OCI-LY7 (cell line): ENCODE measurements at places on chromosomes 11 and 22.

DNA sequence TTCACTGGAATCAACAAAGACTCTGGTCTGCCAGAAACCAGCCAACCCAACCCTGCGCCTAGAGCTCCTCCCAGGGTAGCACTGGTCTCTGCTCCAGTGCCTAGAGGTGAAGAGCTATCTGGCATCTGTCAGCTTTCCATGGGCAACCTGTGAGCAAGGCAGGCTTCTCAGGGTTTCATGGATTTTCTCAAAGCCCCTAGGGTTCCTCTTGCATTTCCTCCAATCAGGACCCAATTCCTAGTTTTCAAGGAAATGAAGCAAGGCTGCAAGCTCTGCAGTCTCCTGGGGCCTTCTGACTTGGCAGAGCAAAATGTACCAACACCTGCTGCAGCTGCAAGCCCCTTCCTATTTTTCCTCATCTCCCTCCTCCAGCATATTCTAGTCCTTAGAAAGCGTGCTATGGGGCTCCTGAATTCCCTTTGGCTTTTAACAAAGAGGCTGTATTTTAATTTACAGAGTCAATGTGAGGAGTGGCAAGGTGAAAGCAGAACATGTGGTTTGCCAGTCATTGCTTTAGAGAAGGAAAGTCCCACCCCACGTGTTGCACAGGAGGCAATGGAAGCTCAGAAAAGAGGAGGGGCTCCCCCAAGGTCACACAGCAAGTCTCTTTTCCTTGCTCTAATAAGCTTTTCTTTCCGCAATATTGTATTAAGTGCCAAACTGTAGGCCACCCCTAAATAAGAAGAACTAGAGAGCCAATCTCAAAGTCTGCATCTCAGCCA, 33.0 kb upstream of the RIC3 start:
- no peak for DNase-seq

DNA sequence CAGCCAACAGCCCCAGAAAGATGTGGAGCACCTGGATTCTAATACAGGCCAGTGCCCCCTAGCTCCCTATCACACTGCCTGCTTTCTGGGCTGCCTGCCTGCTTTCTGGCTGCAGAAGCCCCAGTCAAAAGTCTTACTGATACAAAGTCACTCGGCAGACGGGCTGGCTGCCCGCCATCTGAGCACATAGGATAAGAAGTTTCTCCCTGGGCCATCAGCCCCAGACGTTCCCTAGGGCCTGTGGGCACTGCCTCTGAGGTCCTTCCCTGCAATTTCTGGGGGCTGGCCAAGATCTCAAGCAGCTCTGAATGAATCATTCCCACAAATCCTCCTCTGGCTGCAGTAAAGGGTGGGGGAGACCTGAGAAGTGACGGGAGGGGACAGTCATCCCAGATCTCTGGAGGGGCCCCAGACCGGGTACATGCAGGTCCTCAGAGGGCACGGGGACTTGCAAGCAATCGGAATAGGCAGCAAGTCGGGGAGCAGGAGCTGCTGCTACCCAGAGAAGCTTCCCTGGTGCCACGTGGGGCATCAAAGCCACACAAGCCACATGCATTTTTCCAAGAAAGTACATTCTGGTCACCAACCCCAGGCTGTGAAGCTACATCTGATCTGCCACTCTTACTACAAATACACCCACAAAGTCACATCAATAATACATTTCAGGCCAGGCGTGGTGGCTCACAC, 4.7 kb downstream of the TPST2 start:
- no peak for DNase-seq

GRCh38 chr11:84853841-84854497, 773.2 kb downstream of the DLG2 start:
- DNase-seq: no peak

DNA sequence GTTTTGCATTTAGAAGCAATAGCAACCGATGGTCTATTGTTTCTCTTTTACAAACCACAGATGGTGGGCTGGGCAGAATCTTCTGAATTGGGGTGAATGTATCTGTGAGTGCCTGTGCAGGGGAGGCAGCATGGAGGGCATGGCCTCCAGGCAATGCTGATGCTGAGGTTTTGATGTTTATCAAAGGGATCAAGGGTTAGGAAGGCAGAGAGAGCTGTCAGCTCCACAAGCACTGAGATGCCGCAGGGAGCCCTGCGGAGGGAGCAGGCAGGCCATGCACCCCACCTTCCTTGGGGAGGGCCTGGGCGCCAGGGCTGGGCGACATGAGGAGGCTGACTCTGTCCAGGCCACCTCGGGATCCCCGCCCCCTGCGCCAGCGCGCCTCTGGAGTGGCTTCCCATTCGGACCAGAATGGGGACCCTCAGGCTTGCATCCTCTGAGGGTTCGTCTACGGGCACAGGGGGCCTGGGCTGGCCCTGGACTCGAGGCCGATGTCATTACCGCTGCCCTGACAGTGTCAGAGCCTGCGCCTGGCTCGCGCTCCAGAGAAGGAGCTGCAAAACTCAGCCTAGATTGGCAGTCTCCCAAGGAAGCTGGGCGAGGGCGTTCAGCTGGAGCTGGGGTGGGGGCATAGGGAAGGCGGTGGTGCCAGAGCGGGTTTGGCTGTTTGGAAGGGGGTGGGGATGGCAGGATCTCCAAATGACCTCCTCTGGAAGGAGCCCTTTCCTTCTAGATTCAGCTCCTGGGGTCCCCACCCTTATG, 13.9 kb upstream of the TH start:
- no peak for DNase-seq

DNA sequence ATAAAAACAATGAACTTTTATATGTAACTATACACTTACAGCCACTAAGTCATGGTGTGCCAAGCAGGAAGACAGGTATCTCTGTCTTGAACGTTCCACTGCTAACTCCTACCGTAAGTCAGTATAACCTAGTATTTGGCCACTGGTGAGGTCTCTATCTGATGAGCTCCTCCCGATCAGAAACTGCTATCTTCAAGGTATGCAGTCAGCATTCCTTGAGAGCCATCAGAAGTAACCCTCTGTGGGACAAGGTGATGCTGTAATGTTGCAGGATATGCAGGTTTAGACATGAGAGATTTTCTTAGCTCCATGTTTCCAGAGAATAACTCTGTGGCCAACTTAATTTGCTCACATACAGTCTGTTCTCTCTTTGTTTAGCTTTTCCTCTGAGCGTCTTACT, 397.9 kb upstream of the CCDC90B start:
- DNase-seq: no peak
